ENCODE measurements at places on chromosomes 4 and X.

DNA sequence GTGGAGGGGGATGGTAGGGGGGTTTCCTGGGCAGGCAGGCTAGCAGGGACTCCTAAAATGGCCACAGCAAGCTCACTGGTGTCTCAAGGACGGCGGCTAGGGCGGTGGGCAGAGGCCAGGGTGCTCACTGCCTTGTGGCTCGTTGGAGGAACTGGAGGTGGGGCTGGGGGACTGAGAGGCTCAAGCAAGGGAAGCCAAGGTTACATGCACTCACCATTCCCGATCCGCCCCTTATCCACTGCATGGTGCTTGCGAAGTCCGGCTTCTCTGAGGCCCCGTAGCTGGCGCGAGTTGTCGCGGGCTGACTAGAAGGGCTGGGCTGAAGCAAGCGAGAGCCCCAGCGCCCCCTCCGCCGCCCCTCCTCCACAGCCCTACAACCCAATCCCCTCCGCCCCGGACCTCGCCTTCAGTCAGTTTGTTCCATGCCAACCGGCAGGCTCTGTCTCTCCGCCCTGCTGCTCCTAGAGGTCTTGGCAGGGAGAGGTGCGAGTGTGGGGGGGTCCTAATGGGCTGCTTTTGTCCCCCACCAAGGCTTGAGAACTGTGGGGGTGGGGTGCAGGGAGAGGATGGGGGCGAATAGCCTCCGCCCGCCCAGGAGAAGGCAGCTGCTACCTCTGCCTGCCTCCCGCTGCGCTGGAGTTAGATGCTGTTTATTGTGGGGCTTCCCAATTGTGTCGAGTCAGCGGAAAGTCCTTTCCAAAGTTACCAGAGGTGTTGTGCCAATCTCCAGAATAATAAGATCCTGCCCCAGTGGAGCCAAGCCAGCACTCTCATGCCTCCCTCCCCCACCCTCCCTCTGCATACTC lies at the start of gene ARHGEF9:
ARHGEF9 (minus strand) TSS at position 313 of the 806 bp plus-strand sequence; CDS start at position 244, 69 bp downstream.
- no peak for DNase-seq

DNA sequence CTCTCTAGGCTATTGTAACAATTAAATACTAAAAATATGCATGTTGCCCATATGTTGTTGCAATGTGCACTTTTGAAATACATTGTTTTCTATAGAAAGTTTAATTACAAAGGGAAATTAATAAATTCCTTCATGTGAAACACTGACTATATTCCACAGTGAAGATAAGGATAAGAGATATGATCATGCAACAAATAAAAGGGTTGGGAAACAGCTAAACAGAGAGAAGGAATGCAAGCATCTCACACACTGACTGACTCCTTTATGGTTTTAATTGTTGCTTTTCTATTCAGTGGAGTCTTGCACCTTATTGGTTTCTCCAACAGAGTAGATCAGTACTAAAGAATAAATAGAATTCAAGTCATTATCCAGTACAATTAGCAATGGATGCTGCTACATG lies 37.8 kb downstream of the ELOVL6 start:
- DNase-seq: no peak

DNA sequence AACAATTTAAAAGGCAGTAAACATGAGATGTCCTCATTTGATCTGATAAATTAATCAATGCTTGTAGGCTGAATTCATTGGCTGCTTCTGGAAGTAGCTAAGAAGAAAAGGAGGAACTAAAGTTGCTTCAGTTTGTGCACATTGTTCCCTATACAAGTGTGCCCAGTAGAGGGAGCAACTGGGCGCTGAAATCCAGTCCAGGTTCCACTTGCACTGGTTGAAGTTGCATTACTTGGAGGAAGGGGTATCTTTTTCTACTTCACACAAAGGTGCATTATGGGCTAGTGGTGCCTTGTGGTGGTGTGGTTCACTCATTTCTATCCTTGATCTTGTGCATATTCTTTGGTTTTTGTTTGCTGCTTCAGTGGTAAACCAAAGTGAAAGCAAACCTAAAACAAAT lies 67.9 kb upstream of the SOX3 start:
- DNase-seq: no peak

DNA sequence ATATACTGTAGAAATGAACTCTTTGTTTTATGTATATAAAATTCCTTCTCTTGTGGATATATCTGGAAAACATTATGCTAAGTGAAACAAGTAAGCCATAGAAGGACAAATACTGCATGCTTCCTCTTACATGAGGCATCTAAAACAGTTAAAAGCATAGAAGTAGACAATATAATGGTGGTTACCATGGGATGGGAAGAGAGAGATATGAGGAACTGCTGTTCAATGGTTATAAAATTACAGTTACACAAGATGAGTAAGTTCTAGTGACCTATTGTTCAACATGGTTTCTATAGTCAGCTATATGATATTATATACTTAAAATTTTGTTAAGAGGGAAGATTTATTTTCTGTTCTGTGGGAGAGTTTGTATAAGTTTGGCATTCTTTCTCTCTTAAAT lies 43.4 kb downstream of the HTRA3 start:
- no peak for DNase-seq

DNA sequence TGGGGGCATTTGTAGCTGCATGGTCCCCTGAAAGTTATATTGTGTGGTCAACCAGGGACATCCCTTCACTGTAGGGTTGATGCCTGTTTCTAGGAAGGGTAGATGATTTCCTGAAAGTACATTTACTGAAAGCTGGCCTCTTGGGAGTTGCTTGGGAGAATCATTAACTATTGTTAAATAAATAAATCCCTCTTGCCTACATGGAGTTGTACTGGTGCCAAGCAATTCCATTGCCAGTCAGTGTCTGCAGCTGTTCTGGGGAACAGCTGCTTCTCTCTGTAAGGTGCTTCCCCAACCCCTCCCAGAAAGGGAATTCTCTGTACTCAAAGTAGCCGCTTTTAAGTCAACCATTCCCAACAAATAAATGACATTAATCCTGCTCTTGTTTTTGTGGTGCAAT lies 51.1 kb downstream of the C4orf51 start:
- DNase-seq: no peak

- DNase-seq: no peak
These were observed 3.6 kb downstream of the IL9R start for GRCh38 chrX:156001001-156001666.

DNA sequence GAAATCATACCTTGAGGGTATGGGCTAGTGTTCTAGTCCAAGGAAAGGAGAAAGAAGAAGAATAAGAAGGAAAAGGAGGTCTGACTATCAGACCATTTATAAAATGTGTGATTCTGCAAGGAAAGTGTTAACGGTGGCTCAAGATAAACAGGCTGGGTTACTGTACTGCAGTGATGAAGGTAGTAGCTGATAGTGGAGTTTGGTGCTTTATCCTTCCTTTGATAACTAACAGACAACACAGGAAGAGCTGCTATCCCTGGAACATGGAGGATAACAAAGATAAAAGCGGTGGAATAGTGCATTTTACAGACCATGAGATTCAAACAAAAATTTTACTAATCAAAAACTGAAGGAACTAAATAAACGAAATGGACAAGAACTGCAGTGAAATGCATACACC lies 2.6 kb downstream of the UNC5C start:
- DNase-seq: no peak

- no peak for DNase-seq
These were observed 22.6 kb downstream of the BCLAF3 start for GRCh38 chrX:19968276-19968675.

DNA sequence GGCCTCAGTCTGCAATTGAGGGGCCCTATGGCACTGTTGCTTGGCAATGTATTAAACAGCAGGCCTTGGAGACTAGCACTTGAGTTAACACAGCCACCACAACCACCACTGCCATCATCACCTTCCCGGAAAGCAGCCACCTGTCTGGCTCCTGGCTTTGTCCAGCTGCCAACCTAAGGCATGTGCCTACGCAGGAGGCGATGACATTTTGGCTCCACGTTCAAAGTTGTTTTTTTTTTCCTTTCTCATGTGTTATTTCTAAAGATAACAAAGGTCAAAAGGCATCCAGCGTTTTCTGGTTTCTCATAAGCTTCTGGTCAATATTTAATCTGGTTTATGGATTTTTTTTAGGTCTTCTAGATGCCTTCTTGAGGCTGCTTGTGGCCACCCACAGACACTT lies 7.5 kb downstream of the CLDN2 start:
- DNase-seq: no peak

GRCh38 chr4:121198251-121198650 lies 34.1 kb upstream of the TNIP3 start:
- DNase-seq: no peak

- DNase-seq: no peak
These were observed 4.5 kb upstream of the ETDC start for GRCh38 chrX:135304741-135305140.

- no peak for DNase-seq
These were observed 127.2 kb downstream of the FBXW7 start for GRCh38 chr4:152408514-152409327.

GRCh38 chr4:168791376-168791775 lies 218.7 kb downstream of the CBR4 start:
- no peak for DNase-seq

DNA sequence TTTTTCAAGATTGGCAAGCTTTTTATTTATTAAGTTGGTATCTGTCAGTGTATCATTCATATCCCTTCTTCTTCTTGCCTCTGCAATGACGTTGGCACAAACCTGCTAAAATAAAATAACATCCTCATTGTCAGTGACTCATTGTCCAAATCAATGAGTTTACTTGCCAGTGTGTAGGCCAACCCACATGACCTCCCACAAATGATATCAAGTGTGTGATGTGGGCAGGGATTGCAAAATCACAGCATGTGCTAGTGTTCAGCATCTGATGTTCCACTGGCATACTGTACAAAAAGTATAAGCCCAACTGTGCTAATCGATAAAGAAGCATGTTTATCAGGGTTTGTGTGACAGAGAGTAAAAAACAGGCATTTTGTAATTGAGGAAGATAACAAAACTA lies 25.5 kb downstream of the GPAT3 start:
- no peak for DNase-seq

DNA sequence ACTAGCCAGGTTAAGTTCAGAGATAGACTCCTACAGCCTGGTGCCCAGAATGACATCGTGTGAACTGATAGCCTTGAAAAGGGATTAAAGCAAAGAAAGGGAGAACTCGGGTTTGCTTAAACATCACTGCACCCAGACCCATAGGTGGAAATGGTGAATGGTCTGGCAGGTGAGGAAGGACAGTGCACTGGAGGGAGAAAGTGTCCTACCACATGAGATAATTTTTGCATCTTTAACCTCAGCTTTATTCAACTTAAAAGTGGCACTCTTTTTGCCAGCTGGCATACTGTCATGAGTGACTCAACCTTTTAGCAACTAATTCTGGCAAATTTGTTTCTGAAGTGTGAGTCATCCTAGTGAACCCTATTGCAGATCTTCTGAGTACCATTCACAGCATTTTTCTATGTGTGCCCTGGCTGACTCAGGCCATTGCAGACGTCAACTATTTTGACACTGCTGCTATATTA lies 53.0 kb upstream of the DAPP1 start:
- no peak for DNase-seq

GRCh38 chr4:54571293-54572151 lies 86.2 kb upstream of the KIT start:
- DNase-seq: no peak

- no peak for DNase-seq
These were observed 153.1 kb downstream of the NPNT start for GRCh38 chr4:106048250-106048971.

- no peak for DNase-seq
These were observed 78.4 kb downstream of the CDS1 start for GRCh38 chr4:84661191-84661939.

GRCh38 chr4:73762409-73762808 lies 22.0 kb downstream of the CXCL8 start:
- DNase-seq: no peak

DNA sequence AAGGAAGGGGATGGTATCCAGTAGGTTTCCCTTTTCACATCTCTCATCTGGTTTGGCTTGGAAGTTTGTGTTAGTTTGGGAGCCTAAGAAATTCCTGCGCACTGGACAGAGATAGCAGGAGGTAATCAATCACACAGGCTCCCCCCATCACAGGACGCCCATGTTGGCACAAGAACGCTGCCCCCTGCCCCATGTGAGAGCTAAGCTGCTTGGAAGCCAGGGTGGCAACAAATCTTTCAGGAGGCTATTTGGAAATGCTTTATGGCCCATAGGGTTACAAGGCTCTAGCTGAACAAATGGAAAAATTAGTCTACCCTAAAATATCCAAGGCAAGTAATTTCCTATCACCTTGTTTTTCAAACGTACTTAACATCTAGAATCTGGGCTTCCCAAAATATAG lies 54.0 kb downstream of the SOD3 start:
- DNase-seq: no peak

DNA sequence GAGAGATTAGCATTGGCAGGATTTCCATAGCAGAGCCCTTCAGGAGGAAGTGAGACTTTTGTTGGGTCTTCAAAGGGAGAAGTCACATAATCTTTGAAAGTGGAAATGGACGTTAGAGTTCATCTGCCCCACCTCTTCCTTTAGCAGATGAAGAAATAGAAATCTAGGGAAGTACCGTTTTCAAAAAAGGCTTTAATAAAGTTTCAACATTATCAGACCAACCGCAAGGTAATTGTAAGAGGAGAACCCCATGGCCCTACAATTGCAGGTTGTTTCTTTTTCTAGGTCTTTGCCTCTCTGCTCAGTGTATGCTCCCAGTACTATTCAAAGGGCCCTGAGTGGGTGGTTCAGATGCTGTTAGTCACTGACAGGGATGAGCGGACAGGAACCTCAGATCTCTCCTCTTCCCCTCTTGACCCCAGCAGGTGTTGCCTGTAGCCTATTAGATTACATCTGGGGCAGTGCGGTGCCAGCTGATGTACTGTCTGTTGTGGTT lies 48.6 kb upstream of the AP1S2 start:
- no peak for DNase-seq

DNA sequence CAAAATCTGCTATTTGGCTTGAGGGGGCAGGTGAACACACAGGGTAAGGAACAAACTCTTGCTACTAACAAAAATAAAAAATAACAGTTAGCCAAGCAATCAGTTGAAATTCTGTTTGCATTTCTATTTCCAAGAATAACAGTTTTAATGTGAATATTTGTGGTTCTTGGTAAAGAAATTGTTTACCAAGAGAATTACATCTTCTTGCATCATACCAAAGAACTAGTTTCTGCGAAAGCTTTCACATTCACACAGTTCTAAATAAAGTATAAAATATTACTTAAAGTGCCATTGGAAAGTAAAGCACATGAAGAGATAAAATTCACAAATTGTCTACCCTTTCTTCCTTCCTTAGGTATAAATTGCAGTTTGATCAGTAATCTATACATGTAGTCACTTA lies 54.4 kb downstream of the KLHL4 start:
- DNase-seq: no peak

DNA sequence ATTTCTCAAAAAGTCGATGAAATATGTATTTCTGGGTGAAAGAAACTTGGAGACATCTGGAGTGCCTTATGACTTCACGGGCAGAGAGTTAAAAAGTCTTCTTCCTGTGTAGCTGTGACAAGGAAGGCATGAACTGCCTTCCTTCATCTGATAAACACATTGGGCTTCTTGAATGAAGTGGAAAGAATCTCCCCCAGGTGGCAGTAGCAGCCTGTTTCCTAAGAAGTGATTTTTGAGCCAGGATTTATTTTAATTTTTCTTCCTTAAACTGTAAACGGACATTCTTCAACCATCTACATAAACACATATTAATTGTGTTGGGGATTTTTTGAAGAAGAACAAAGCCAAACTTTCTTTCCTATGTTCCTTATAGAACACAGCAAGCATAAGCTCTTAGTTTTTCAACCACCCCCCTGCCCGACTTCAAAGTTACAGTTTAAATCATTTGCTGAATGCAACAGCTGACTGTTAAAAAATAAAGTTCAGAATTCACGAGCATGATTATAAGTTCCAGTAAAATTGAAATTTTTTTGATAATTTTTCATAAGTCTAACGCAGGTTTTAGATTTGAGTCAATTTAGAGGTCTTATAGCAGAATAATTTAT lies 980 bp upstream of the GIMD1 start:
- DNase-seq: no peak
